Left lung (tissue), 14 donors: ENCODE measurements at places on chromosomes 16 and 17. TPM values are rescaled to one million over a fixed set of nuclear protein-coding genes. Genes with fewer than 3 reads are reported as not detected.

DNA sequence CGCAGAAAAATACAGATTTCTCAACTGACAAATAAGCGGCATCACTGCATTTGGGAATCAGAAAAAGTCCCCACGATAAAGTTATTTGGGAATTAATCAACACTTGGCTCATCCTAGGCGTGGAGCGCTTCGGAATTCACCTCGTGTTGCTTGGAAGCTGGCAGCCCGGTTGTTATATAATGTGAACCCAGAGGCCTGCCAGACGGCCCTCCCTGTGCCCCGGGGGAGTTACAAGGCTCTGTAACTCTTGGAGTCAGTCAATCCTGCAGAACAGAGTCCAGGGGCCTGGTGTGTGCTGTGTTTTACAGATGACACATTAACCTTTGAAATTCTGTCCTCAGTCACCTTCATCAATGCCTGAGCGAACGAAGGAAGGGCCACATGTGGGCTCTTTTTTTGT, 111.1 kb downstream of the PITPNC1 start:
- H3K4me3 ChIP-seq, result no peak overlapping the region
- H3K27me3 ChIP-seq, result no peaks in the 10 kb centered on the region
- no peaks in the 10 kb centered on the region for H3K4me1 ChIP-seq
- H3K27ac ChIP-seq, result no peak overlapping the region

CFDP1 gene
- 44.5 TPM for total RNA-seq

- no peaks in the 10 kb centered on the region for H3K36me3 ChIP-seq
- H3K27me3 ChIP-seq, result no peaks in the 10 kb centered on the region
- H3K4me3 ChIP-seq, result no peak overlapping the region
- DNase-seq, result no peak
These were observed 34.2 kb upstream of the APPBP2 start for GRCh38 chr17:60559995-60560859.

HBQ1 gene
- total RNA-seq, result not detected

SCGB1C2 gene
- not detected for total RNA-seq

ALDH3A2 gene
- total RNA-seq, result 208 TPM
